ENCODE measurements at places on chromosomes 5 and 9.

- DNase-seq = no peak
These were observed 70.2 kb upstream of the ALDH1A1 start for GRCh38 chr9:73023025-73023541.

GRCh38 chr5:73966451-73966850 is 340.5 kb downstream of the ARHGEF28 start:
- no peak for DNase-seq

DNA sequence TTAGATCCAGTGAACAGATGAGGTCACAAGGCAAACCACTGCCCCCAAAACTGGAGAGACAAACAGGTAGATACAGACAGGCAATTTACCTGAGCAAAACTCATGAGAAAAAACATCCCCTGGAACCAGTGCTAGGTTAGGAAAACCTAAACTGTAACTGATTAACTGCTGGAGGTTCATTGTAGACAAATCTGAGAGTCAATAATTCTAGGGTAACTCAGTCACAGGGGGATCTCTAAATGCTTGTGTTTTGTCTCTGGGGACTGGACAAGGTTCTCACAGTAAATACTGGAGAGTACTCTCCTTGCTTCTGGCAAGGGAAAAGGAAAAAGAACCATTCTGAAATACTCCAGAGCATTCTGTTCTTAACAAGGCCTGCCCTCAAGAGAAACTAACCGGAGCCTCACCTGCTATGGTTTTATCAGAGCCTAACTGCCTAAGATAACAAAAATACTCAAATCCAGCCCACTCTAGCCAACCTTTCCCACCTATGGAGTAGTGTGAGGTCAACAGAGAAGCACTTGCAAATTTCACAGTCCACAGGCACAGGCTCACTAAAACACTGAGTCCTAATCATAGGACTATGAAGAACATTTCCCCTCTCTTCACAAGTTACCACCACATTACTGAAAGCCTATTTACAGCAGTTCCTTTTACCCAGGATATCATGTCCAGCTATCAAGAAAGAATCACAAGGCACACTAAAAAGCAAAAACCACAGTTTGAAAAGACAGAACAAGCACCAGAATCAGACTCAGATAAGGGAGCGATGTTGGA is 139.9 kb upstream of the ACOT12 start:
- no peak for DNase-seq

DNA sequence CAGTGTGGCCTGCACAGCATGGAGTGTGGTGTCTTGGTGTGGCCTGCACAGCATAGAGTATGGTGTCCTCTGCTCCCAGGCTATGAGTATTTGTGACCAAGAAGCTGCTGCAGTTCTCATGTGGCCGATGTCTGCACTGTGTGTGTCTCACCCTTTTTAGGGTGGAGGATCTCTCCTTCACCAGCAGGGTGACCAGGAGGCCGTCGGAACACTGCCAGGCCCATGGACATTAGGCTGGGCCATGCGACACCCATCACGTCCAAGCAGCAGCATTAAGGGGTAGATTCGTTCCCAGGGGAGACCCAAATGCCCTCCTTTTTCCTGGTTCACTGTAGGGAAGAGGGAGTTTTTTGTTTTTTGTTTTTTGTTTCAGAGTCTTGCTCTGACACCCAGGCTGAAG is 115.3 kb upstream of the SPIN1 start:
- no peak for DNase-seq

GRCh38 chr9:21316032-21316842 is 11.1 kb upstream of the IFNA5 start:
- DNase-seq = no peak

- no peak for DNase-seq
These were observed 2.0 kb downstream of the VCAN start for GRCh38 chr5:83473346-83474160.

Measured in activated gamma-delta T cell (primary cell).